Endodermal cell (in vitro differentiated cells): ENCODE measurements at places on chromosomes 7 and 10.

- DNase-seq = no peak
These were observed 9.5 kb downstream of the C10orf53 start for GRCh38 chr10:49688920-49689319.

GRCh38 chr7:16939161-16939560 is 57.4 kb upstream of the AGR3 start:
- DNase-seq = no peak

DNA sequence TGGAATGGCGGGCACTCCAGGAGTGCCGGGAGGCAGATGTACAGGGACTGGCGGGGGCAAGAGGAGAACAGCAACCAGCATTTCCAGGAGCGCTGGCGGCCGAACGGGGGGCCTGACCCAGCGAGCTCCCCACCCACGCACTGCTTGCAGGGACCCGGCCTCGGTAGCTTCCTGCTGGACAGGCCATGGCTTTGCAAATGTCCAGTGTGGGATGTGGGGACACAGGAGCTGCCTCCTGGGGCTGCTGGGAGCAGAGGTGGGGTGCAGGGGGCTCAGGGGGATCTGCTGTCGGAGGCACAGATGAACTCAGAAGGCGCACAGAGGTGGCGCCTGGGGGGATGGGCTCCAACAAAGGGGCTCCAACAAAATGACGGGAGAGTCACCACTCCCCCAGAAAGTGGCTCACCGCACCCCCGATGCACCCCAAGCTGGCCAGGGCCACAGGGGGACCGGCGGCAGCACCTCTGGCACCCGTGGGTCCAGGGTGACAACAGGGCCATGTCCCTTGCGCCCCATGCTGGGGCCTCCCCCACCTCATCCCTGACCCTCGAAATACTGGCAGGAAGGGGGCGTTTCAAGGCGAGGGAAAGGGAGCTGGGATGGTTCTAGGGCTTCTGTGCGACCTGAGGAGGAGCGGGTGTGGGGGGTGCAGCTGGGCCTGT is 41.1 kb downstream of the AP5Z1 start:
- no peak for DNase-seq

- no peak for DNase-seq
These were observed 238.7 kb upstream of the TCF7L2 start for GRCh38 chr10:112711366-112711765.

DNA sequence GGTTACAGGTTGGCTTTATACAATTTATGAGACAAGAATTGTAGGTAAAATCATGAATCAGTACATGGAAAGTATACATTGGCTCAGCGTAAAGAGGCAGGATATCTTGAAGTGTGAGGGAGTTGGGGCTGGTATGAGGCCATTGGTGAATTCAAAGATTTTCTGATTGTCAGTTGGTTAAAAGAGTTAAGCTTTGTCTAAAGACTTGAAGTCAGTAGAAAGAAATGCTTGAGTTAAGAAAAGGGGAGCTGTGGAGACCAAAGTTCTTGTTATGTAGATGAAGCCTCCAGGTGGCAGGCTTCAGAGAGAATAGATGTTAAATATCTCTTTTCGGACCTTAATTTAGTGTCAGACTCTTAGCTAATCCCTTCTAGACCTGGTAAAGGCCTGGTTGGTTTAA is 341.0 kb downstream of the GALNT17 start:
- DNase-seq = no peak

GRCh38 chr7:44755698-44756627 is 7.3 kb downstream of the ZMIZ2 start:
- no peak for DNase-seq

DNA sequence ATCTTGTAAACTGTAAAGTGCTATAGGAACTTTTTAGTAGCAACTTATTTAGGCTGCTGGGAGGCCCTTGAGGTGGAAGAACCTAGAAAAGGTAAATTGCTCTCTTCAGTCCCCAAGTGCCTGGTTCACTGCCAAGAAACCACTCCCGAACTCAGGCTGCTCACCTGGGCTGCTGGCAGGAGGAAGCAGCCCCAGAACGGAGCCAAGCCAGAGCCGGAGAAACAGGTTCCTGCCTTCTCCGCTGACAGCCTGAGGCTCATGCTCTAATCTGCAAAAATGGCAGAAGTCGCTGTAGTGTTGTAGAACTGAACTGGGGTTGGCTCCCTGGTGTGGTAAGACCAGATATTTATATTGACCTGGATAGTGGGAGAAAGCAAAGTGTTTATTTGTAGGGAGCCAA is 136.0 kb downstream of the CUL2 start:
- peak; percentile 59 for DNase-seq

DNA sequence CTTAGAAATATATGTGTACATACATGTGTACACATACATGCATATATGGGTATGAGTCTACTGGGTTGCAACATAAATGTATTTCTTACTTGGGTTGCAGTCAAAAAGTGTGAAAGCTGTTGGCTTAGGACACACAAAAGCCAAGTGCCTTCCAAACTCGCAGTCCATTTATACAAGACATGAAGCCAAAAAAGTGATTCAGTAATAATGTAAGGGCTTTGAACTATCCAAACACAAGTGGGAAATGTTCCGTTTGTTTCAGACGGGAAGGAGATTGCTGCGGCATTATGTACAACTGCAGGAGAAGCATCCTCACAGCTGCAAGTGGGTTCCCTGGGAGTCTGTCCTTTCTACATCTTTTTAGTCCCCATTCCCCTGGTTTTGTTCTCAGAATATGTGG is 513.6 kb downstream of the SORCS3 start:
- DNase-seq = no peak

DNA sequence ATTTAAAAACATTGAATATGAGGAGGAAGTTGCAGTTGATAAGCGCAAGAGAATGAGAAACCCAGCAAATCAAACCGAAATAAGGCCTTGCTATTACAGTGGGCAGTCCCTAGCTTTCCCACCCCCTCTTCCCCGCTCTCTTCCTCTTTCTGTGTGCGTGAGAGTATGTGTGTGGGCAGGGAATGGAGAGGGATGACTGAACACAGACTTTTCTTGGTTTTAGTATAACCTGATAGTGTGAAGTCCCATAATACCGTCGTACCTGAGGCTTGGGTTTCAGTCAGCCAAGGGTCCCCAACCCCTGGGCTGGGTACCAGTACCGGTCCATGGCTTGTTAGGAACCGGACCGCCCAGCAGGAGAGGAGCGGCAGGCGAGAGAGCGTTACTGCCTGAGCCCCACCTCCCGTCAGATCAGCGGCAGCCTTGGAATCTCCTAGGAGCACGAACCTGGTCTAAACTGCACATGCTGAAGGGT is 255.3 kb downstream of the CELF2 start:
- no peak for DNase-seq

GRCh38 chr7:25759286-25759685 is 392.7 kb upstream of the NFE2L3 start:
- no peak for DNase-seq

DNA sequence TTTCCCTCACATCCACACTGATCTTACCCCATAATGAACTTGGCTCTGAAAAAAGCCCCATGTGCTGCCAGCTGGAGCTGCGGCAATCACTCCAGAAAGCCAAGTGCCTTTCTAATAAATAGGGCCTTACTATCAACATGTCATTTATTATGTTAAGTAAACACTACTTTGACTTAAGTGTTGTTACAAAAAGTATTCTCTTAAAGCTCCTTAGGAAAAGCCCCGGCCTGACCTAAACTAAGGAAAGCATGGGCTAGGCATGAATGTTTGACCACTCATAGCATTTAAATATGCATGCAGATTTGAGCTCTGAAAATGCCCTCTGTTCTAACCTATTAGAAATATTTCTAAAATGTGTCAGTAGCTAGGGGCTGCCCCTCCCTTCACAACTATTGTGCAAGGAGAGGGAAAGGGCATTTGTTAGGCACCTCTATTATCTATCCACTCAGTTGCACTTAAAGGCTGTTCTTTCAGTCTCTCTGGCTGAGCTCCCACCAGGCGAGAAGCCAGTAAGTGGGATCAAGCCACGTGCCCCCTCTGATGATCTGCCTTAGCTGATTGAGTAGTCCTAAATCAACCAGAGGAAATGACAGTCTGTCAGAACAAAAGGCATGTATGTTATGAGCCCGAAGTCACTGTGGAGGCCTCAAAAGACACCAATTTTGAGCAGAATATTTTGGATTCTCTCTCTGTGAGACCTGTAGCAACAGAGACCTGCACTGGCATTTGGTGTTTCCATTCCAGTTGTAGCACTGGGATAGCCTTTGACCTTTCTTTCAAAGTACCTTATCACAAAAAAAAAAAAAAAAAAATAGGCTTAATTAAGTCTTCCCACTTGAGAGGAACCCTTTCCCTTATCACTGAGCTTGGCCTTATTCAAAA is 77.1 kb downstream of the ITGB8 start:
- peak; percentile 50 for DNase-seq
